ENCODE measurements at places on chromosomes 5 and 9. TPM values are rescaled to one million over a fixed set of nuclear protein-coding genes. Genes with fewer than 3 reads are reported as not detected.

DNA sequence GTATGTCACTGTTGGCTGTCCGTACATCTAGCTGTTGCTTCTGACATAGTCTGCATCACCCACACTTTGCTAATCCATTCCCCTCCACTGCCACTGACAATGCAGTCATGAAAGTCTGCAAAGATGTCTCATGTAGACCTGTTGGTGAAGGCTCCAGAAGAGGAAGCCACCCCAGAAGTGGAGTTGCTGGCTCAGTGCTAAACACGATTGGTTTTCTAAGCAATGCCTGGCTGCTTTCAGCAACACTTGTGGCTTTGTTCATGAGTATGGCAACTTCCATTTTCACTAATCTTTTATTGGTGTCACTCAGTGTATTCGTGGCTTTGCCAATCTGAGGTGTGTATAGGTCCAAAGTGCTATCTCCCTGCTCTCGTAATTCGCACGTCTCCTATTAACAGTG lies 288.1 kb downstream of the GADD45G start:
- DNase-seq = no peak

SLC24A2 gene
- not detected for total RNA-seq

- no peak for DNase-seq
These were observed 249.8 kb upstream of the ARRDC3 start for GRCh38 chr5:91632871-91633270.

DNA sequence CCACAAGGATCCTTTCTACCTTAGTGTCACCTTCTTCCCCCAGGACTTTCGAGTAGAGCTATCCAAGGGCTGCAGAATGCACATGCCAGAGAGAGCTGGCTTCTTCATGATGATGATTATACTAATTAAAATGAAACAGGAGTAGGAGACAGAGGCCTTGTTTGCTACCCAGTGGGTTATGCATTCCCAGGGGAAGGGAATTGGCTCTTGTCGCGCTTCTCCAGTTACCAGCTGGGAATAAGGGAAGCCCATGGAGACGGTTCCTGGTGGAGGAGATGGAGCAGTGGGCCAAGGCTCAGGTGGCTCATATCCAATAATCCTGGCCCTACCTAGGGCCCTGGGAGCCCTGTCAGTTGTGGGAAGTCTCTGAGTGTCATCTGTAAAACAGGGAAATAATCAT lies 65.1 kb downstream of the WWC1 start:
- peak; percentile 12 for DNase-seq

- DNase-seq = no peak
These were observed 11.9 kb downstream of the CAPSL start for GRCh38 chr5:35926389-35927051.

DNA sequence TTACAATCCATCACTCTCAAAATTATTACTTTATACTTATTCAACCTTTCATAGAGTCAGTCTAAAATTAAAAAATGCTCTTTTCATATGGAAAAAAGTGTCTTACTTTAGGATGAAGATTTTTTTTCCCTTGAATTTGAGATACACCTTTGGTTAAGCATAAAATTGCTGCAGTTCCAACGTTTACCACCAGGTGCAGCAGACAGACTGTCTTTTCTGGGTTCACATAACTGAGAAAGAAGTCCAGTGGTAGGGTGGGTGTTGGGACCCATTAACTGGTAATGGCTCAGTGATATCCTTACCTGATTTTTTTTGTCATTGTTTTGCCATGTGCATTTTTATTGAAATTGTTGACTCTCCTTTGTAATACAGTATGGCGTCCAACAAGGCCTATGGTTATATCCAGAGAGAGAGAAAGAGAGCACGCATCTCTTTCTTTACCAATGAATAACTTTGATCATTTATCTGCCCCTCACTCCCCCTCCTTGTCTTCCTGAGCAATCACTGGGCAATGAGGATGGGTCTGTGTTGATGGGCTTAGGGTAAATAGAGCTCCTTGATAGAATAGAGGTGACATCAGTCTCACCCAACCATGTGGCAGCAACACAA lies 98.4 kb downstream of the FBXL7 start:
- no peak for DNase-seq

DNA sequence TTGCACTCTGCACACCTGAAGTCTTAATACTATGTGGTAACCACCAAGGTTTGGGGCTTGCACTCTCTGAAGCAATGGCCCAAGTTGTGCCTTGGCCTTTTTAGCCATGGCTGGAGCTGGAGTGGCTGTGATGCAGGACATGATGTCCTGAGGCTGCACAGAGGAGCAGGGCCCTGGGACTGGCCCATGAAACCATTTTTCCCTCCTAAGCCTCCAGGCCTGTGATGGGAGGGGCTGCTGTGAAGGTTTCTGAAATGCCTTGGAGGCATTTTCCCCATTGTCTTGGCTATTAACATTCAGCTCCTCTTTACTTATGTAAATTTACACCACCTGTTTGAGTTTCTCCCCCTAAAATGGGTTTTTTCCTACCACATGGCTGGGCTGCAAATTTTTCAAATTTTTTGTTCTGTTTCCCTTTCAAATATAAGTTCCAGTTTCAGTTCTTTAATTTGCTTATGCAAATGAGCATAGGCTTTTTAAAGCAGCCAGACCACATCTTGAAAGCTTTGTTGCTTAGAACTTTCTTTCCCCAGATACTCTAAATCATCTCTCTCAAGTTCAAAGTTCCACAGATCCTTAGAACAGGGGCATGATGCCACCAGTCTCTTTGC lies 237.4 kb upstream of the DMAC1 start:
- no peak for DNase-seq

DNA sequence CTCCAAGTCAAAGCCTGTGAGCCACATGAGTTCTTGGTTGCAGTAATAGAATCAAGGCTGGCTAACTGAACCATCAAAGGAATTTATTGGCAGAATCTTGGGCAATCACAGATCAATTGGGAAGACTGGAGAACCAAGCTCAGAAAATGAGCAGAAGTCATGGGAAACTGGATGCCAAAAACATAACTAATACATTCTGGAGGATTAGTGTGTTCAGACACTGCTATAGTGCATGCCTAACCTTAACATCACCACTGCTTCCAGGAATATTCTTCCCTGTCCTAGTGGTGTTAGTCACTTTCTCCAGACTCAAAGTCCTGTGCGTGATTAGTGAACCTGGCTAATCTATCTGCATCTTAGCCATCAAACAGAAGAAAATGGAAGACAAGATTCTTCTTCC lies 843.7 kb downstream of the EFNA5 start:
- no peak for DNase-seq

SLC28A3 gene
- 0.10 TPM for total RNA-seq

DNA sequence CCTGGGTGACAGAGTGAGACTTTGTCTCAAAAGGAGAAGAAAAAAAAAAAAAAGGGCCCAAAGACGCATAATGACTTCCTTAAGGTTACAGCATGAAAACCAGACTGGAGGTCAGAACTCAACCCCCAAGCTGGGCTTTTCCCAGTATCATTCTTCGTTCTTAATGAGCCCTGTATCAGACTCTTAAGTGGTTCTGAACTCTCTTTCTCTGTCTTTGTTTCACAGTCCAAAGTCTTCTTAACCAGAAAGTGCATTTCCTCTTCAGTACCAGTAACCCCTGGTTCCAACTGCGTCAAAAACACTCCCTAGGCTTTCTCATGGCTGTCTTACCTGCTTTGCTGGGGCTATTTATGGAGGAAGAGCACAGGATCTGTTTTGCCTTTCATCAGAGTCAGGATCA lies 38.4 kb upstream of the SHB start:
- DNase-seq = no peak

DNA sequence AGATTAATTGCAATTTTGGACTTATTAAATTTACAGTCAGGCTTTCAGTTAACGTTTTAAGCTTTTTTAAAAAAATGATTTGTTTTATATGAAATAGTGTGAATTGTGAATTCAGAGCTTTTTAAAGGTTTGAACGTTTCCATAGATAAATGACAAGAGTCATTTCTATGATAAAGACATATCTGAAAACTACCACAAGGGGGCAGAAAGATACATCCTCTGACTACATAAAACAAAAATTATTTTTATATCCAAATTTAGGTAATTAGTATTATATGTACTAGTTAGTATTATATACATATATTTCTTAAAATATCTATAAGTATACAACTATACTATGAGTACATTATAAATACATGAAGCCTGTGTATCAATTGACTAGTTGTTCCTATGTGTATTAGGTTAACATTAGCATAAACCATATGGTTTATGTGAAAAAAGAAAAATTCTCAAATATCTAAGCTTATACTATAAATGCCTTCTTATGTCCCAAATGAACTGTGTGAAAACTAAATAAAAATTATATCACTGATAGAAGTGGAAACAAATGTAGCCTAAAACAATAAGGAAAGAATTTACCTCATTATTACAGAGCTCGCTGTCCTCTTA lies 155.2 kb downstream of the MEF2C start:
- no peak for DNase-seq

- no peak for DNase-seq
These were observed 272.3 kb downstream of the NTRK2 start for GRCh38 chr9:84941792-84942191.

GRCh38 chr9:8292657-8293056 lies 493.1 kb upstream of the DMAC1 start:
- DNase-seq = no peak

- no peak for DNase-seq
These were observed 8.5 kb downstream of the CDC42SE2 start for GRCh38 chr5:131272307-131272706.

GRCh38 chr9:122173670-122174069 lies 14.0 kb downstream of the MORN5 start:
- DNase-seq = no peak

DNA sequence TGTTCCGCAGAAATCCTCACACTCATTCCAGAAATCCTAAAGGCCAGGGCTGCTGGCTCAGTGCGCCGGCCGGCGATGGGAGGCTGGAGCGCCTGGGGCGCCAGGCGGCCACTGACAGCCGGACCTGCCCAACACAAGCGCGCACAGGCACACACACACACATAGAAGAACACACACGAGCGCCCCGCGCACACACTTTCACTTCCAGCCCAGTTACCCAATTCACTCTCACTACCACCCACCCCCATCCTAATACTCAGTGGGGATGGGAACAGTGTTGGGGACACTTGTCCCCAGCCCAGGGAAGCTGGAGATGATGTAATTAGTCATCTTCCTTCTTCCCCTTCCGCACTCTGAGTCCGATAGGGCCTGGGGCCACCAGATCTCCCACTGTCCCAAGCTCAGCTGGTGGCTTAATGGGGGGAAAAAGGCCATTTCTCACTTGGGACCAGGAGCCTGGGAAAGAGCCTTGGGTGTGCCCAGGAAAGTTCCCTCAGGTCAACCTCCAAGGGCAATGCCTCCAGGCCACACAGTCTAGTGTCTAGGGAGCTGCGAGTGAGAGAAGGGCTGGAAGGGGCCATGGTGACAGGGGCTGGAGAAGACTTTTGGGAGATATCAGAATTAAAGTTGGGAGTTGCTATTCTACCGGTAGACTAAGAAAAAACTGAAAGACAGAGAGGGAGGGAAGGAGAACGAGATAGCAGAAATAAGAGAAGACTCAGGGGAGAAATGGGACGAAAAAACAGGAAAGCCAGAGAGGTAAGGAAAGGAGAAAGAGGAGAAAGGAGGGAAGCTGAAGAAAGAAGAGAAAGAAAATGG lies 1.7 kb downstream of the EBF1 start:
- DNase-seq = no peak

DNA sequence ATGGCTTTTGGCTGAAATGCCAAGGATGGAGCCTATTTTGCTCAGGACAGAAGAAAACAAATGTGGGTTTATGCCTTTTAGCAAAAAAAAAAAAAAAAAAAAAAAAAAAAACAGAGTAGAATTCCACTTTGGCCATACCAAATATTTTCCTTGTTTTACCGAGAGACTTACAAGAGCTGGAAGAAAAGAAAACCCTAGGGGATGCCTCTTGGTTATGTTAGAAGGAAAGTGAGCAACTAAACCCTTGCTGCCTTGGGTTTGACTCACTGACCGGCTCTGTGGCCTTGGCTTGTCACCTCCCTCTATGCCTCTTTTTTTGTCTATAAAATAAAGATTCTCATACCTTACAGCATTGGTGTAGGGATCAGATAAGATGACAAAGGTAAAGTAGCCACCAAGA lies 69.6 kb upstream of the ABCA1 start:
- DNase-seq = no peak

DNA sequence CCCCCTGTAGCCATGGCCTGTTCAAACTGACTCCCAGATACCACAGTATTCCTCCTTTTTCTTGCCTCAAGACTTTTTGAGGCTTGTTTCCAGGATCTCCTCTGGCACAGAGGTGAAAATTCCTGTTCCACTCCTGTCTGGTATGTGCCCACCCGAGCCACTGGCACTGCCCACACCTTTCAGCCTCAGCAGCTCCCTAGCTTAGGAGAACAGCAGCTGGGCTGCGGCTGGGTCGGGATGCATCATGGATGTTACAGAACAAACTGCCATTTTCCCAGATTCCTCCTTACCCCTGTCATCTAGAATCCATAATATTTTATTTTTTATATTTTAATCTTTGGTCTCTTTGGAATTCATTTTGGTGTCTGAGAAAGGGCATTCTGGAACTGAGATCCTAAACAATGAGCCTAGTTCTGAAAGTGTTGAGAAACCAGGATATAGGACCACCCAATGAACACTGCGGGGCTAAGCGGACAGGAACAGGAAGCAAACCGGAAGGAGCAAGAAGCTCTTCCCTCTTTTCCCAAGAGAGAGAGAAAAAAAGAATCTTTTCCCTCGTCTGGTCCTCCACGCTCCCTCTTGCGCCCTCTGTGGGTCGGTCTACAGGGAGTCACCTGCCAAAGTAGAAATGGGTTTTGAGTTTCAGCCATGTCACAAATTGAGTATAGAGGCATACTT lies 12.5 kb downstream of the OR2S2 start:
- DNase-seq = no peak

ACOT12 gene
- not detected for total RNA-seq

DNA sequence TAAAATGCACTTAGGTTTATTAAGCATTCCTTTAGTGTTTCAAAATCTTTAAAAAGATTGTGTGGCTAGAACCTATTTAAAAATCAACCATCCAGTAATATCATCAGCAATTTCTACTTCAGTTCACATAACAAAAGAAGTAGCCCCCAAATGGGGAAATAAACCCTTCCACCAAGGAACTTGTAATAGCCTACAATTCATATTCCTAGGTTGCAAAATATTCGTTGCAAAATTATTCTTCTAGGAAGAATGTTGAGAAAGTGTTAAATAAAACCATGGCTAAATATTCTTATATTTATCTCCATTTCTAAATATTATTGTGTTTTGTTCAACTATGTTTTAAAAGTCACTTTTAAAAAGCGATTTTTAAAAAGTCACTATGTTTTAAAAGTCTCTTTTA lies 177.9 kb upstream of the PRLR start:
- no peak for DNase-seq

GRCh38 chr5:18605186-18605585 lies 970.9 kb downstream of the TAF11L14 start:
- no peak for DNase-seq

DNA sequence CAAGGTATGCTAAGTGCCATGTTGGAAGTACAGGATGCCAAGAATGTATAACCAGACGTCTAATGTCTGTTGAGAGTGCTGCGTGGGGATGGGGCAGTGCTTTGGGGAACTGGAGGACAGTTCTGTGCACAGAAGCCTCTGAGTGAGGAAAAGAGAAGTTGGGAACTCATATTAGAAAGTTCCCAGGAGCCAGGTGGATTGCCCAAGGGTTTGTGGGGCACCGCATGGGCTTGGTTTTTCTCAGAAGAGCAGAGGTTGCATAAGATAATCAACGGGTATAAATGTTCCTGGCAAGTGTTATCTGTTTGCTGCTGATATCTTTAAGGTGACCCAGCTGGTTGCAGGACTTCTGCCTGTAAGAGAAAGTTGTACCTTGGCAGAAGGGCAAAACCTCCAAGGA lies 13.1 kb downstream of the HRH2 start:
- DNase-seq = no peak

TSSK1B gene
- total RNA-seq = not detected

- DNase-seq = no peak
These were observed 211.2 kb downstream of the GADD45G start for GRCh38 chr9:89815903-89816573.

GRCh38 chr5:126514558-126515141 lies 80.4 kb downstream of the ALDH7A1 start:
- DNase-seq = no peak

DBH gene
- total RNA-seq = not detected
